ENCODE measurements at places on chromosomes 5 and 9. TPM values are rescaled to one million over a fixed set of nuclear protein-coding genes. Genes with fewer than 3 reads are reported as not detected.
A peak's percentile ranks its signal among the peaks of the same experiment; 100 is the strongest.

ADCY2 gene
- total RNA-seq, result 25.4 TPM

DNA sequence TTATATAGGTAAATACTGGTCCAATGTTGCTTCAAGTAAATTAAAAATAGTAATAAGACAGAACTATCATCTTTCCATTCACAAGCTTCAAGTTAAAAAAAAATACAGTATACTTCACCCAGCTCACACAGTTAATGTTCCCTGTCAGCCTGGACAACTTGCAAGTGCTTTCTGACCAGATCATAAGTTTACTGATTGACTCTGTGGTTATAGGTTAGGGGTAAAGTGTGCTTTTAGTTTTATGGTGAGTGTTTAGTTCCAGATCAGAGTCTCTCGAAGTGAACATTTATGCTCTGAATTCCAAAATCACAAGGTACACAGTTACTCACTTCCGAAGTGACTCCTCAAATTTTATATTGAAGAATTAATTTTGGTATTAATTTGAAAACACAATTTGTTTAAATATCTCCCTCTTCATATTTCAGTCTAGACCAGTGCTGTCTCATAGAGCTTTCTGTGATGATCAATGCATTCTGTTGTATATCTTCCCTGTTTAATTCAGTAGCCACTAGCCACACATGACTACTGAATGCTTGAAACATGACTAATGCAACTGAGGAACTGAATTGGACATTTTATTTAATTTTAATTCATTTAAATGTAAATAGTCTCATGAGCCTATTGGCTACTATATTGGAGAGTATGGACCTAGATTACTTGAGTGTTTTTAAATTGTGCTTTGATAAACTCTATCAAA is 90.7 kb downstream of the MEF2C start:
- H3K27me3 ChIP-seq, result no peaks in the 10 kb centered on the region
- H3K27ac ChIP-seq, result no peak overlapping the region
- no peak overlapping the region for H3K4me3 ChIP-seq
- no peak for DNase-seq

GRCh38 chr9:8651070-8651845 is 851.7 kb upstream of the DMAC1 start:
- no peaks in the 10 kb centered on the region for H3K27me3 ChIP-seq
- H3K4me1 ChIP-seq, result peaks cover 5% of the 10 kb centered on the region
- DNase-seq, result no peak
- no peaks in the 10 kb centered on the region for H3K36me3 ChIP-seq
- H3K4me3 ChIP-seq, result no peak overlapping the region
- peak overlapping the region; percentile 75 for H3K27ac ChIP-seq

GRCh38 chr9:11457825-11458790 is 845.3 kb upstream of the PTPRD start:
- DNase-seq, result no peak
- H3K4me1 ChIP-seq, result no peaks in the 10 kb centered on the region
- no peaks in the 10 kb centered on the region for H3K36me3 ChIP-seq
- no peak overlapping the region for H3K4me3 ChIP-seq

GRCh38 chr9:70868661-70869652 is 252.5 kb downstream of the TRPM3 start:
- H3K27ac ChIP-seq, result peak overlapping the region; percentile 81
- H3K4me1 ChIP-seq, result no peaks in the 10 kb centered on the region
- H3K4me3 ChIP-seq, result peak overlapping the region; percentile 48
- DNase-seq, result no peak

GRCh38 chr9:503326-503725 is 288.7 kb downstream of the DOCK8 start:
- no peak for DNase-seq
- peak overlapping the region; percentile 73 for H3K27ac ChIP-seq
- peaks cover 2% of the 10 kb centered on the region for H3K27me3 ChIP-seq
- no peaks in the 10 kb centered on the region for H3K36me3 ChIP-seq

- peak overlapping the region; percentile 100 for H3K4me3 ChIP-seq
- no peak for DNase-seq
- H3K27ac ChIP-seq, result peak overlapping the region; percentile 87
Observed at GRCh38 chr5:160009591-160009989, 651 bp downstream of the TTC1 start.

DNA sequence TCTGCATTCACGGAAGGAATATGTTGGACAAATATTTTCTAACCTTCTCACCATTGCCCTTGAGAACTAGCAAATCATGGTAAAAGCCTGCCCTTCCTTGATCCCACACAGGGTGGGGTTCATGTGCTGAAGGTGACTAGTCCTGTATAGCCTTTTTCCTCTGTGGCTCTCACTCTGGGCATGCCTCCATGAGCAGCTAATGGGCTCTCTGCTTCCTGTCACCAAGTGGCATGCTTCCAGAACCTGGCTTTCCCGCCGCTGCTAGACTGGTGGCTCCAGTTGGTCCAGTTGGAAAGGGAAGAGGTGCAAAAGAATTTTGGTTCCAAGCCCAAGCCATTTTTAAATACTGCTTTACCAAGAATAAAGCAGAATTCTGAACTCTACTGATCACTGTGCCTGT is 35.5 kb downstream of the FBXO10 start:
- H3K27ac ChIP-seq, result no peak overlapping the region
- H3K4me3 ChIP-seq, result no peak overlapping the region
- no peak for DNase-seq
- peaks cover 42% of the 10 kb centered on the region for H3K36me3 ChIP-seq
- no peaks in the 10 kb centered on the region for H3K4me1 ChIP-seq

All from spinal cord (tissue), 10 donors.